Lower leg skin (tissue), 4 donors: ENCODE measurements at places on chromosomes 3 and 15.
A peak's percentile ranks its signal among the peaks of the same experiment; 100 is the strongest.

GRCh38 chr3:9846231-9846630 lies 2.4 kb upstream of the RPUSD3 start:
- no peak for DNase-seq

GRCh38 chr15:33964665-33965040 lies 3.6 kb upstream of the CHRM5 start:
- no peak for DNase-seq

- DNase-seq: peak; percentile 74
Measured at GRCh38 chr15:41804361-41804760, 23.5 kb upstream of the JMJD7 start.

- no peak for DNase-seq
Measured at GRCh38 chr3:146881966-146882760, 277.0 kb upstream of the PLSCR5 start.

DNA sequence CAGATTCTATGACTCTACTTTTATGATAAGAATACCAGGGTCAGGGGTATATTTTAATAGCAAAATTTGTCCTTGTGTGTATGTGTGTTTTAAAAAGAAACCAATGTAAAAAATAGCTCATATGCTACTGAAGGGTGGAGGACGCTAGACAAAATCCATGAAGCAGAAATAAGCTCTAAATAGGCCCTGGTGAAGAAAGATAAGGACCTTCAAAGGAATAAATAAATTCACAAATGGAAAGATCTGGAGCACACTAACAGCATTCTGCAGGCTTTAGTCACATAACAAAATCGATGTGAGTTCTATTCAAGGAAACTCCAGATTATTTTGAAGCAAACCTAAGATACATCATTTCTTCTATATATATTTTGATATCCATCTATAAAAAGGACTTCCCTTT lies 27.2 kb upstream of the ATP11B start:
- no peak for DNase-seq

GRCh38 chr3:15498431-15499214 lies 22.9 kb downstream of the COLQ start:
- no peak for DNase-seq

GRCh38 chr3:48241796-48242455 lies 1.0 kb downstream of the ZNF589 start:
- no peak for DNase-seq

GRCh38 chr15:63668601-63669000 lies 71.4 kb downstream of the FBXL22 start:
- no peak for DNase-seq

DNA sequence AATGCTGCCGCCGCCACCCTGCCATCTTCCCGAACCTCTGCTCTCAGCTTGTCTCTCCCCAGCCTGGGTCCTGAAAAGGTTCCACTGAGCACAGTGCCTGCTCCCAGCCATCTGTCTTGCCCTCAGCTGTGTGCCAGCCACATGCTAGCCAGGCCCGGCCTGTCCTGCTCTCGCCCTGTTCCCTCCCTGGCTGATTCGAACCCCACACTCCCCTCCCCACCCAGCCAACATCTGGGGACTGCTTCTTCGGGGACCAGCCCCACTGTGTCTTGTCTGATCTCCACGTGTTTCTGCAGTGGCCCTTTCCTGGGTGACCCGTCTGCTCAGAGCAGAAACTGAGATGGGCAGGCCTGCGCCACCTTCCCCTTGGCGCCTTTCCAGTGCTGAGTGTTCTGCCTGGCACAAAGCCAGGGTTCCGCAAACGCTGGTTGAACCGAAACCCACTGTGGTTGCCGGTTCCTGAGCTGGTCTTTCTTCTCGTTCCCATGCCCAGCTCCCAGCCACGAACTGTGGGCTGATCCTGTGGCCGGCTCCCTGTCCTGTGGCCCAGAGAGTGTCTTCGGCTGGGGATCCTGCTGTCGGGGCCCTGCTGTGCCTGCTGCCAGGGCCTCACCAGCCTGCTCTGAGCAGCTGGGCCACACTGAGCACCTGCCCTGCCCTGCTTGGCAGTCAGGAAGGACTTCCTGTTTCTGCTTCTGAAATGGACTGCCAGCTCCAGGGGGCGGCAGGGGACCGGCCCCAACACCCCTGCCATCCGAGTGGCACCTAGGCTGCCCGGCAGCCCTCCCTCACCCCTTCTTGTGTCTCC lies 62.7 kb upstream of the KLF13 start:
- peak; percentile 94 for DNase-seq

DNA sequence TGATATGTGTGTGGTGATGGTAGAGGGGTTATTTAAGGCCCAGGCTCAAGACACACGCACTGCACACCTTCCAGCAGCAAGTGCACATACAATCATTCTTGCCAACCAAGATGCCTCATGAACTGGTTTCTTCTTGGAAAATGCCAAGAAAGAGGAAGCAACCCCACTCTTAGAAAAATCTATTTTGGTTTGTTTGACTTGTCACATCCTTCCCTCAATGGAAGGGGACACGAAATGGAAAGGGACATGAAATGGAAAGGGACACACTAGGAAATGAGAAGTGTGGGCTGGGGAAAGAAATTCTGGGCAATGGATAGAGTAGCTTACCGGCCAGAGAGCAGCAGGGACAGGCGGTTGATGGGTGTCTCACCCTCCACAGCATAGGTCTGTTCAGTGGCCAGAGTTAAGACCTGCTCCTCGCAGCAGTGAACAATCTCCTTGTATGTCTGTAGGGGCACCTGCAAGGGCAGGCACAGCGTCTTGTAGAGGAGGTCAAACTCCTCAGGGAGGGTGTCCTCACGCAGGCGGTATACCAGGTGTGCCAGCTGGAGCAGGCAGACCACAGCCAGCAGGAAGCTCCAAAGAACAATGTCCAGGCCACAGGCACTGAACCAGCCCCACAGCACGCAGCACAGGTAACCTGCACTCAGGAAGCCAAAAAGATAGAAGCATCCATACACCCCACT lies 640 bp downstream of the POPDC2 start:
- DNase-seq: no peak

DNA sequence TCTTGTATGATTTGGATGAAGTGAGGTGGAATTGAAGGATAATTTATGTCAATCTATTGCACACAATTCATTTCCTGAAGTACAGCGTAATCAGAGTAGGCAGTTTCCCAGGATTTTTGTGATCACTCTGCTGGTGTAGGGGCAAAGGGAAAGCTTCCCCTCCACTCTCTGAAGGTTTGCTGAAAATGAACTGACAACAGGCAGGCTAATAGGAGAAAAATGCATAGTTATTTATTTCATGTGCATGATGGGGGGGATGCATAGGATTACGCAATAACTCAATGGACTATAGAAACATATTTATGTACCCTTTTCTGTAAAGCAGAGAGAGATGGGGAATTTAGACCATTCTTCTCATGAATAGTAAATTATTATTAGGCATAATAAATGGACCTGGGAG lies 872.9 kb downstream of the NAALADL2 start:
- no peak for DNase-seq

- DNase-seq: no peak
Measured at GRCh38 chr3:52041118-52041731, 15.1 kb downstream of the DUSP7 start.

GRCh38 chr3:5020242-5020722 lies 41.0 kb downstream of the BHLHE40 start:
- DNase-seq: no peak

DNA sequence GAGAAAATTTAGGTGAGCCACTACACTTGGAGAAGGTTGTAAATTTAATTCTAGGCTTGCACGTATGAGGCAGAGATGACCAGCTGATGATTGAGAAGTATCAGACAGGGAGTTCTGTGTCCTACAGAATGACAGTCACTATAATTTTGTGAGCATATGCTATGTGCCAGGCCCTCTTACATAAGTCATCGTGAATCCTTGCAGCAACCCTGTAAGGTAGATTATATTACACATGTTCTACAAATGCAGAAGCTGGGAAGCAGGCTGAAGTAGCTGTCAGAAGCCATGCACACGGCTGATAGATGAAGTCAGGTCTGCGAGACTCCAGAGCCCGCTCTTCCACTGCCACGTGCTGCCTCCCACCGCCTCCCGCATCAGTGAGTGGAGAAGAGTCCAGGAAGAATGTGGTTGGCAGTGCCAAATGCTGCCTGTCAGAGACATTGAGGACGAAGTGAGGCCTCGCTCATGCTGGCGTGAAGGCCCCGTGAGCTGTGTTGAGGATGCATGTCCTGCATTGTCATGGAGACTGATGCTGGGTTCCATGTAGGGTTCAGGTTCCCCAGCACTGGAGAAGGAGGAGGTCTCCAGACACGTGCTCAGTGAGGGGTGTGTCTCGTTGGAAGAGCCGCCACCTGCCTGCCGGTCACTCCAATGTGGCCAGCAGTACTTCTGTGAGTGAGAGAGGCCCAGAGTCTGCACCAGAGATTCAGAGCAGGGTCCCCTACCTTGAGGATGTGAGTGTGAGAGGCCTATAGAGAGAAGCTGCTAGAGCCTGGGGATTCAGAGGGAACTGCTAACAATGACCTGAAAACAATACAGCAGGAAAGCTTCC lies 123.3 kb upstream of the PLXNA1 start:
- DNase-seq: no peak

DNA sequence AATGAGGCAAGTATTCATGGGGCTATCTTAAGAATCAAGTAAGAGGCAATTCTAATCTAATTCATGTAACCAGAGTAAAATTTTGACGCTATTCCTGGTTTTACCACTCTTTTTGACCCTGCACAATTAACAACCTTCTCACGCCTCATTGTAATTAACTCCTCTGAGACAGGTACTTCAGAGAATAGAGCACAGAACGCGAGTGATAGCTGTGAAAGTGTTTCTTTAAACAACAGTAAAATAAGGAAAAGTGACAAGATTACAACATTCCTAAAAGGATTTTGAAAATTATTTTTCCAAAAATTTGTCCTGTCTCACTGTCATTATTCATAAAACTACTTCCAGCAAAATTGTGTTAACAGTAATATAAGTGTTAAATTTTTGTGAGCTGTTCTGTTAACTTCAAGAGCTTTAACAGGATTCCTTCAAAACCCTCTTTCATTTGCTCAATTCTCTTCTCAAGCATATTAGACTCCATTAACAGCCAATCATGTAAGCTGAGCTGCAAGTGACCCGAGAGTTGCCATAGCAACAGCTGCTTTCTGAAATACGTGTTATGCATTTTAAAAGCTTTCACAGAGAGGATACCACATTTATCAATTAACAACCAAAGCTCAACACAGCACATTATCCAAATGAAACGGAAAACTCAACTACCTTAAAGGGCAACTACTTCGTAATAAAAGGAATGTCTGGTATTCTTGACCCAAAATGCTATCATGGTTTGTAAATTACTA lies 93.1 kb downstream of the STAG1 start:
- no peak for DNase-seq

- DNase-seq: no peak
Measured at GRCh38 chr15:70414626-70415025, 316.9 kb upstream of the TLE3 start.

- DNase-seq: no peak
Measured at GRCh38 chr3:88311826-88312225, 162.1 kb downstream of the C3orf38 start.

GRCh38 chr3:140470962-140471361 lies 206.9 kb upstream of the TRIM42 start:
- DNase-seq: no peak

- DNase-seq: no peak
Measured at GRCh38 chr15:43194795-43195194, 9.6 kb downstream of the CCNDBP1 start.

GRCh38 chr3:12237912-12238650 lies 50.8 kb upstream of the PPARG start:
- DNase-seq: no peak

DNA sequence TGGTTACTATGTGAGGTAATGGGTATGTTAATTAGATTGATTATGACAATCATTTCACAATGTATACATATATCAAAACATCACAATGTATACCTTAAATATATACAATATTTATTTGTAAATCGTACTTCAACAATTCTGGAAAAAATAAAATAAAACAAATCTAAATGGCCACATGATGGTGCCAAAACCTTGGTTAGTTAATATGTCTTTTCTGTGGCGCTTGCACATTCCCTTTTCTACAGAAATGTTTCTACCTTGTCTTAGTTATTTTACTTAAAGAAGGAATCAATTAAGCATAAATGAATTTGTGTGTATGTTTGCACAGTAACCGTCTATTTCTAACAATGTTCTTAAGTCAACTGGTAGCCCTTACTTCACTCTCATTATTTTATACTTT lies 53.4 kb downstream of the OXSM start:
- no peak for DNase-seq

DNA sequence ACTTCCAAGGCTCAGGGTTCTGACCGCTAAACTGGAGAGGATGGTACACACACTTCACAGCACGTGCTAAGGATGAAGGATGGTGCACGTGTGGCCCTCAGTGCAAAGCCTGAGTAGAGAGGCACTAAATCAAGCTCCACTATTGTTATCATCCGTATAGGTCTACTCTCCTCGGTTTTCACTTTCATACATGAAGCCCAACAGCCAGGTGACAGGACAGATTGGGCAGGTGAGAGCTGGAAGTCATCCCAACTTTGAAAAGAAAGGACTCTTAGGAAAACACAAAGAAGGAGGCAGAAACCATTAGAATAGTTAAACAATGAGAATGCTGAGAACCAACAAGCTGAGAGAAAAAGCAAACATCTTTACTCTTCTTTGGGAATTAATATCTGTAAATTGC lies 21.1 kb downstream of the MAGI1 start:
- no peak for DNase-seq

GRCh38 chr3:98730338-98730737 lies 32.8 kb upstream of the ST3GAL6 start:
- no peak for DNase-seq

- DNase-seq: no peak
Measured at GRCh38 chr3:50457988-50458387, 45.4 kb downstream of the CACNA2D2 start.

DNA sequence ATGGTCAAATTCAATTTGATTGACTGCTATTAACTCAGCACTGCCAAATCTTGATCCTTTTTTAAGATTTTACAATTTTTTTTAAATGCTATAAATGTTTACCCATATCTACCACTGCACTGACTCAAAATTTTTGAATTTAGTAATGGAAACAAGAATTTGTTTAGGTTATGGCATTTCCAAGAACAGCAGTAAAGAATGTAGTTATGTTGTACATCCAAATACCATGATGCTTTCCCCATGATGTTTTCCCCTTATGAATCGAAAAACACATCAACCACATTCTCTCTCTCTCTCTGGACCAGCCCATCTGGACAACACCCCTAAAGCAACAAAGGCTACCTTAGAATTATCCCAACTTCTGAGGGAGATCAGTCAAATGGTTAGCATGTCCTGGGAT lies 14.2 kb downstream of the CHRM5 start:
- no peak for DNase-seq

- no peak for DNase-seq
Measured at GRCh38 chr3:117454908-117455307, 745.3 kb downstream of the TUSC7 start.

DNA sequence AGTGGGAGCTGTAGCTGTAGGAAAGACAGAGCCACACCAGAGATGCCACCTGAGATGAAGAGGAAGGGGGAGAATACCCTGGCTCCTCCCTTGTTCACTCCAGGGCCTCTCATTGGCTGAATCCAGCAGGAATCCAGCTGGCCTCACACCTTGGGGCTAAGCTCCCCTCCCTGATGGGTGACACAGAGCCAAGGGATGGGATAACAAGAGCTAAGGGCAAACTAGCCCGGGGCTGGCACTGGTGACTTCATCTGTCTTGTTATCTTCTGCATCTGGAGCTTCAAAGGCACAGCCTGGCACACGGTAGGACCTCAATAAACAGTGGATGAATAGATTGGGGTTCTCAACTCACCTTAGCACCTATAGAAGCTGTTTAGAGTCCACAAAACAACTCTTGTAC lies 13.8 kb upstream of the GATA2 start:
- peak; percentile 54 for DNase-seq

GRCh38 chr3:188940573-188940932 lies 231.2 kb upstream of the TPRG1 start:
- no peak for DNase-seq

- no peak for DNase-seq
Measured at GRCh38 chr3:152380043-152380442, 111.3 kb downstream of the MBNL1 start.
